ENCODE measurements at places on chromosomes 3 and 15.

GRCh38 chr15:81322676-81323253 is 1.2 kb downstream of the STARD5 start:
- DNase-seq, result no peak

GRCh38 chr3:124552224-124552623 is 178.0 kb upstream of the UMPS start:
- DNase-seq, result peak; percentile 22

DNA sequence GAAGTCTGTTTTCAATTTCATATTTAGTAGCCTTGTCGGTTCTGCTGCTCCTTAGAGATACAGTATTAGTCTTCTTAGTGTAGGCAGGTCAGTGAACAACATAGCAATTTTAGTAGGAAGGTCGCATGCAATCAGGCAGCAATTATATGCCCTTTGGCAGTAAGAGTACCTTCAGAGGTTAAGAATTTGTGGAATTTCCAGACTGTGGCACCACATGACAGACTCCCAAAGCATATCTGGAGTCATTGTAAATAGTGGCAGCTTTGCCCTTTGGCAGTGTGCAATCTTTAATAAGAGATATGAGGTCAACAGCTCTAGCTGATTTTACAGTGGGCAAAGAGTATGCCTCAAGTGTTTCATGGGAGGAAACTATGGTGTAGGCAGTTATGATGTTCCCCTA is 1532.5 kb upstream of the CADM2 start:
- no peak for DNase-seq

DNA sequence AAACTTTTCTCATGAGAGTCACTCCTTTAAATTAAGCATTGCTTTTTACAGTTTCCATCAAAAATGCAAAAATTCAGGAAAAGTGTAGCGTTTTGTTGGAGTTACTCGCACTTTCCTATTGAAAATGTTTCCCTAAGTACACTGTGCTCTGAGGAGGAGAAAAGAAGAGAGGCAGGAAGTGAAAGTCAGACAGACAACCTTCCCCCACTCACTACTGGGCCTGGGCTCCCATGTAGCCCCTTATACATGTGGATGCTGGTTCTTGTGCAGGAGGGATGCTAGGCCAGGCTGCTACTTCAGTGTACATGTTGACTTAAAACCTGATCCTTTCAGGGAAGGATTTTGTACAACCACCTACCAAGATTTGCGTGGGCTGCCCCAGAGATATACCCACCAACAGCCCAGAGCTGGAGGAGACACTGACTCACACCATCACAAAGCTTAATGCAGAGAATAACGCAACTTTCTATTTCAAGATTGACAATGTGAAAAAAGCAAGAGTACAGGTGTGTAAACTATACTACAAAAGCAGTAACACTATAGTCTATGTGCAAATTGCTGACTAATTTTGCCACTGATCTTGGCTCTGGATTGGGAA is 15.1 kb downstream of the KNG1 start:
- no peak for DNase-seq

DNA sequence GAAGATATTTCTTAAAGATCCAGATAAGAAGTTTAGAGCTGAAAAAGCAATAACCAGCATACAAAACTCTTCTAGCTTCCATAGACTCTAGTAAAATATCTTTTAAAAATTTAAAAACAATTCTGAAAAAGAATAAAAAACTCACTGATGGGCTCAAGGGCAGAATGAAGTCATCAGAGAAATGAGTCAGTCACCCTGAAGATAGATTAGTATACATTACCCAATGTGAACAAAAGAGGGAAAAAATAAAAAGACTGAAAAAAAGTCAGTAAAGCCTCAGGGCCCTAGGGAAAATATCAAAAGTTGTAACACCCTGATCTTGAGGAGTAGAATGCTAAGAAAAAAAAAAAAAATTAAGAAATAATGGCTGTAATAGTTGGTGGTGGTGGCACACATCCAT is 11.4 kb downstream of the DET1 start:
- no peak for DNase-seq

DNA sequence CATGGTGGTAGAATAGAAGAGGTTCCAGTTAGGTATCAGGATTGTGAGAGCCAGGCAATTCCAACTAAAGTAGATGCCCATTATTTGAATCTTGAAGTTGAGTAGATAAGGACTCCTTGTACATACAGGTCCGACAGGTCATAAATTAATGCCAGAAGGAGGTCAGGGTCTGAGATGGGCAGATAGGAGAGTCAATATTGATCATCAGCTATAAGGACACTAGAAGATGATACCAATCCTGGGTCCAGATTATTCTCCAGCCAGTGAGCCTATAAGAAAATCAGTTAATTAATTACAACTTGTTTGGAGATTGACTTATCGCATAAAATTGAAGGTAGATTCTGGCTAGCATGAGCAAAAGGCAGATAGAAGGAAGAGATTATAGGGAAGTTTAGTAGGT is 378.4 kb upstream of the NAALADL2 start:
- DNase-seq, result no peak

DNA sequence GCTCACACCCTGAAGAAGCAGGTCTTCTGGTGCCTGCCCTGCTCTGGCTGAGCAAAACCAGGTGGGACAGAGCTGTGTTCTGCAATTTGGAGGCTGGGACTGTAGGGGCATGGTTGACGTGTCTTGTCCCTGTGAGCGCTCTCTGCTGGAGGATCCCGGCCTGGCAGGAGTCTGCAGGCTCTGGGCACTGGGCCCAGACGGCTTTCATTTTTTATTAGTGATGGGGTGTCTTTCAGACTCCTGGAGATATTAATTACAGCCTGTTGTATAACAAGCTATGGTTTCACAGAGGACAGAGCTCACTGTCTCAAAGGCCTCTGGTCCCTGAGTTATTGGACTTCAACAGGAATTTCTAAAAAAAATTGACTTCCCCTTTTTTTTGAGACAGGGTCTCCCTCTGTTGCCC is 29.5 kb upstream of the ZNF710 start:
- peak; percentile 29 for DNase-seq

DNA sequence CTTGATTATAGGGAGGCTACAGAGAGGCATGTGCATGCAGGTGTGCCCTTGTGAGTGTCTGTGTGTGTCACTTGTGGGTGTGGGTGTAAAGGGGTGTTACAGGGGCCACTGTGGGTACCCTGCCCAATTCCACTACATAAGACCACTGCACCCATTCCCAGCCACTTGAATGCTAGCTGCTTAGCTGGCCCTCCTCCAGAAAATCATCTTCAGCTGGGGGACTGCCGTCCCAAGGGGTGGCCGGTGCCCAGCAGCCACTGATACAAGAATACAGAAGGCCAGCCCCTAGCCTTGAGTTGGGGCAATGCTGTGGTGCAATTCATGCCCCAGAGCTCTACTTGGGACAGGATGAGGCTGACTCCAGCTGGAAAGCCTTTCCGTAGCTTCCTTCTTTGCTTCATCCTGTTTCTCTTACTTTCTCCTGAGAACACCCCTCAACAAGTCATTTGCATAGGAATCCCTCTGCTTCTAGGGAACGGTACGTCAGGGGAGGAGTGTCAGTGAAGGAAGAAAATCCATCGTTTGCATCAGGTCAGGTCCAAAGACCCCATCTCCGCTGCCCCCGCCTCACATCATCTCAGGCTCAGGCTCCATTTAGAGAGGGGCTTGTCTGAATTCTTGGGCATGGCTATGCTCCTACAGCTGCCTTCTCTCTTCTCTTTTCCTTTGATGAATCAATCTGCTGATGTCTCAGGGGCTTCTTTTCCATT is 72.0 kb downstream of the SCN5A start:
- no peak for DNase-seq

DNA sequence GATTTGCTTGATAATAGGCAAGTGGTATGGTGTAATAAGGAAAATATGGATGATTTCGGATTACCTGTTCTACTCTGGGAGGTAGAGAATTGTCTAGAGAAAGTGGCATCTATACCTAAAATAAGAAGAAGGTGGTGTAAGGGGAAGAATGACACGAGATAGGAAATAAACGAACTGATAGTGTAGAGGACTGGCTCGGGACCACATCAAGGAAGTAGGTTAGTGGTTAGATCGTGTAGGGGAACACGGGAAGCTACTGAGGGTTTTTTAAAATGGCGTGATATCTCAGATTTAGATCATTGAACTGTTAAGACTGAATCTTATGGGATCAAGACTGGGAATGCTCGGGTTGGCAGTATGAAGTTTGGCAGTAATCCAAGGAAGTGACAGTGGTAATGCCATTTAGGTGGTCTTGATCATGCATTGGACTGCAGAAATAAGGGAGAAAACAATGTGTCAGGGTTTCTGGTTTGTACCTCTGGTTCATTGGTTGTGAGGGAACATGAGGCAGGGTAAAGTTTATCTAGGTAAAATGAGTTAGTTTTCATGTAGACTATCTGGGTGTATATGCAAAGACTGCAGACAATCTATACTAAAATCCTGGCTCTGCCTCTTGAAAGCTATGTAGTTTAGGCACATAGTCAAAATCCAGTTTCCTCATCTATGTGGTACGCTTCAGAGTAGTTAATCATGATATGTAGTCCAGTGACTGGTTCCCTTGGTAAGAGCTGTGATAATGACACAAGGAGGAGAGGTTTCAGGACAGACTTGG is 7.4 kb downstream of the RPL14 start:
- no peak for DNase-seq

DNA sequence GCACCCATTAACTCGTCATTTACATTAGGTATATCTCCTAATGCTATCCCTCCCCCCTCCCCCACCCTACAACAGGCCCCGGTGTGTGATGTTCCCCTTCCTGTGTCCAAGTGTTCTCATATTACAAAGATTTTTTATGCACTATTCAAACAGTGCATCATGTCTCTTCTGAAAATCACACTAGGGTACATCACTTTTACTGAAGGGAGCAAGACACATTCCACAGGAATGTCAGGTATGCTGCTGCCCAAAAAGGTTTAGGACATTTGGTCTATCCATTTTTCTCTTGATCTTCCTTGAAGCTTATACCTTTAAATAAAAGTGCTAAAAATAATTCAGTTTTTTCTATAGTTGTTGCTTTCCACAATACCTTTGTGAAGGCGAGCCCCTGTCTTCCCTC is 9.2 kb upstream of the EPHA3 start:
- no peak for DNase-seq

DNA sequence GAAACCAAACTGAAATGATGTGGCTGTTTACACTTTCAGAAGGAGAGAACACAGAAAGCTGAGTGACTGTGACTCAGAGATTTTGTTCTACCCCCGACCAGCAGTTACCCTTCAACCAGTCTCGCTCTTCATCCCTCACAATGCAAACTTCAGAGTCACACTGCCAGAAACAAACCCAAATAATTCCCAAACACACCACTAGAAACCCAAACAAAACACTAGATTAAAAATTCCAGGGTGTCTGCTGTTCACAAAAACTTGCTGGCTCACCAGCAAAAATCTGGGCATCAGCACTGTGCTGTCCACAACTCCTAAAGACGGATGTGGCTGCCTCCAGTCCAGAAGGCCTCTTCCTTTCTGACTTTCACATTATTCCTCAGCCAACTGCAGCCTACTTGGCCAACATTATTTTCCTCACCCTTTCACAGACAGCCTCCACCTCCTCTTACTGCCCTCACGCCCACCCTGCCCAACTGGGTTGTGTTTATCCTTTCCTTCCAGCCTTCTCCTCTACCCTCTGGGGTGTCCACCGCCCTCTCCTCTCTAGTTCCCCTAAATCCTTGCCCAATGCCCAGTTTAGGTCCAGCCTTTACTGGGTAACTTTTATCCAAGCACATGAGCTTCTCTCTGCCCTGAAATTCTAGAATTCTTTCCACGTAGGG is 71.4 kb downstream of the MECOM start:
- peak; percentile 61 for DNase-seq

DNA sequence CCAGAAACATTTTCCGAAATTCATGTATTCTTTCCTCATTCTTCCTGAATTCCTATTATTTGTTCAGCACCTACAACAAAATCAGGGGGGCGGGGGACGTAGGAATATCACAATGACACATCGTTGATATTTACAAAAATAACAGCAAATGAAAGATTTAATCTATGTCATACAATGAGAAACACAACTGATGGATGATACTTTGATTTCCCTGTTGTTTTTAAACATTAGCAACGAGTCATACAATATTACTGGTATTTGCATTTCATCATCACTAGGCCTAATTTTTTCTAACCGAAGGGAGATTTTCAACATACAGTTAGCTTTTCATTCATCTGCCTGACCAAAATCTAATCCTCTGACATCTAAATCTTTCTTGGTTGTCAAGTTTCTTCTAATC is 45.3 kb upstream of the INO80 start:
- no peak for DNase-seq

- no peak for DNase-seq
These were observed 59.9 kb upstream of the DPH6 start for GRCh38 chr15:35605764-35606449.

GRCh38 chr15:87582169-87582568 is 674.4 kb downstream of the NTRK3 start:
- no peak for DNase-seq

- DNase-seq, result no peak
These were observed 120.2 kb upstream of the CHD2 start for GRCh38 chr15:92779874-92780273.

DNA sequence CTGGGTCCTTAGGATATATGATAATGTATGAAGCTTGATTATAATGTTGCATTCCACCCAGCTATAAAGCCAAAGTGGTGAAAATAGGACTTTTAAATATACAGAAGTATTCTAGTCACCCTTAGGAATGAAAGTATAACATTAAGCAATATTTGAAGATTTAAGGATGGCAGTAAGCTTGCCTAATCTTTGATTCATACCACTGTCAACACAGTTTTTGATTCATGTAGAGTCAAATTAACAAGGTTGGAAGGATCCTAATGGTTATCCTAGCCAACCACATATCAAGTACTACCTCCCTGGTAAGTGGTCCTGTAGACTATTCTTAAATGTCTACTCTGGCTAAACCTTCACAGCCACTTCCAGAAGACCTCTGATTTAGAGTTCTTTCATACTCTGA is 18.6 kb downstream of the ARIH1 start:
- no peak for DNase-seq

DNA sequence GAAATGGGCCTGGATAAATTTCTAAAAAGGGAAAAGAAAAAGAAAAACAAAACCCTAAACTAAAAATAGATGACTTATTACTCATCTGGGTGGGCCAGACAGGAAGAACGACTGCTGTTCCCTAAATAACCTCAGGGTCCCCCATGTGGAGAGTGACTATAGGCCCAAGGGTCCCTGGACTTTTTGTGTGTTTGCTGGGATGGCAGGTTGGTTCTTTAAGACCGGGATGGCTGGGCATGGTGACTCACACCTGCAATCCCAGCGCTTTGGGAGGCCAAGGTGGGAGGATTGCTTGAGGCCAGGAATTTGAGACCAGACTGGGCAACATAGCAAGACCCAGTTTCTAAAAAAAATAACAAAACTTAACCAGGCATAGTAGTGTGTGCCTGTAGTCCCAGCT is 43.8 kb upstream of the TRA2B start:
- no peak for DNase-seq

Data from endothelial cell of umbilical vein (primary cell).